T-helper 9 cell (primary cell): ENCODE measurements at places on chromosomes 11 and 22.
A peak's percentile ranks its signal among the peaks of the same experiment; 100 is the strongest.

DNA sequence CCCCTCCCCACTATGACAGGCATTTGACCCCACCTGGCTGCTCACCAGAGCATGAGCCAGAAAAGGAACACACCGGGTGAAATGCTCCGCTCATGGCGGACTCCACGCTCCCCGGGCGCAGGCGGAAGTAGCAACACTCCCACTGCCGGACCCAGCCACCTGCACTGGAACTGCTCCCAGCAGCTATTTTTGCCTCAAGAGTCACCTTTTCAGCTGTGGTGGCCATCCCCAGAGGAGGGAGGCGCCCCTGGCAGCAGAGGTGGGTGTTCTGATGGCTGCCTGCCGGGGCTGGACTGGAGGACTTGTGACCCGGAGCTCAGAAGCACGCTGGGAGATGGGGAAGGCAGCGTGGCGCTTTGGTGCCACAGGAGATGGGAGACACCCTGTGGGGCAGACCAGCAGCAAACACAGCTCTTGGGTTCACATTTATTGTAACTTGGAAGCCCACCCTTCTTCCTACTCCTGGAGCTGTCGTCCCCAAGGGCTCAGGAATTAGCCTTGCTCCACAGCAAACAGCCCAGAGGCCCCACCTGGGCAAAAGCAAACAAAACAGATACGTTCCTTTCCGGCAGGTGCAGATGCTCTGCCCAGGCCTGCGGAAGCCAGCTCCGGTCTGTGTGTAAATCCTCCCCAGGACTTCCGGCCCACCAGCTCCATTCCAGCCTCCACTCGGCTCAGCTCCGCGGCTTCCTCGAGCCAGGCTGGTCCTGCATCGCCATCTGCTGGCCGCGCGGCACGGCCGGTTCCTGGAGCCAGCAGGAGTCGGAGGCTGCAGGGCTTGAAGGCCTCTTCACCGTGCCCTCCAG is 3.7 kb downstream of the RPS19BP1 start:
- peak; percentile 89 for DNase-seq

GRCh38 chr11:9516113-9516512 is 55.3 kb downstream of the ZNF143 start:
- DNase-seq, result no peak

DNA sequence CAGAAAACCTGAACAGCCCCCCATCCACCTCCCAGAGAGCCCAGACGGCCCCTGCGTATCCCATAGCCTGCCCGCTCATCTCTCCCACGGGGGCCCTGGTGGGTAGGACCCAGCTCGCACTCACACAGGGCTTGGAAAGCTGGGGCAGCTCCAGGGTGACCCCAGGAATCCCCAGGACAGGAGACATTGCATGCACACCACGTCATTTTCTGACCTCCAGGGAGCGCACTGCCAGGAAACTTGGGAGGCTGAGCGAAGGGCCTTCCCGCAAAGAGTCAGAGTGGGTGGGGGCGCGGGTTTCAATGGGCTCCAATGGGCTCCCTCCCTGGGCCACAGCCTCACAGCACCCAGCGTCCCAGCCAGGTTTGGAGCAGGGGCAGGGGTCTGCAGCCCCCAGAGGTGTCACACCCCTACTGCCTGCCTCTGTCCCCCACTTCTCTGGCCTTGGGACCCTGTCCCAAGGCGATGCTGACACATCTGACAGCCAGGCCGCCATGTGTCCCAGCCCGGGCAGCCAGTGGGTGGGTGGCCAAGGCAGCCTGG is 8.2 kb upstream of the SYT8 start:
- DNase-seq, result no peak

GRCh38 chr11:3735827-3736226 is 61.5 kb downstream of the NUP98 start:
- DNase-seq, result no peak

DNA sequence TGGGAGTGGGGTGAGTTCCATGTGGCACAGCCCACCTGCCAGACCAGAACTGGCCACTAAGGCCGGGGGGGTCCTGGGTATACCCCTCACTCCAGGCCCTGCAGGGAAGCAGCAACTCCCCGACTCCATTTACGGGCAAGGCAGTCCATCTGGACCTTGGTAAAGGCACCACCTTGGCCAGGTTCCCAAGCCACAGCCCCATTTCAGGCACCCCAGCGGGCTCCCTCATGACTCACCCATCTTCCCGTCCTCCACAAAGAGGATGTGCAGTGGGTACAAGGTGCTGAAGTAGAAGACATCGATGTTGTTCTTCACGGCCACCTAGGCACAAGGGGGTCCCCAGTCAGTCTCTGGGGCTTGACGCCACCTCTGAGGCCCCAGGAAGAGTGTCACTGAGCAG is 15.7 kb upstream of the RASL10A start:
- DNase-seq, result no peak

DNA sequence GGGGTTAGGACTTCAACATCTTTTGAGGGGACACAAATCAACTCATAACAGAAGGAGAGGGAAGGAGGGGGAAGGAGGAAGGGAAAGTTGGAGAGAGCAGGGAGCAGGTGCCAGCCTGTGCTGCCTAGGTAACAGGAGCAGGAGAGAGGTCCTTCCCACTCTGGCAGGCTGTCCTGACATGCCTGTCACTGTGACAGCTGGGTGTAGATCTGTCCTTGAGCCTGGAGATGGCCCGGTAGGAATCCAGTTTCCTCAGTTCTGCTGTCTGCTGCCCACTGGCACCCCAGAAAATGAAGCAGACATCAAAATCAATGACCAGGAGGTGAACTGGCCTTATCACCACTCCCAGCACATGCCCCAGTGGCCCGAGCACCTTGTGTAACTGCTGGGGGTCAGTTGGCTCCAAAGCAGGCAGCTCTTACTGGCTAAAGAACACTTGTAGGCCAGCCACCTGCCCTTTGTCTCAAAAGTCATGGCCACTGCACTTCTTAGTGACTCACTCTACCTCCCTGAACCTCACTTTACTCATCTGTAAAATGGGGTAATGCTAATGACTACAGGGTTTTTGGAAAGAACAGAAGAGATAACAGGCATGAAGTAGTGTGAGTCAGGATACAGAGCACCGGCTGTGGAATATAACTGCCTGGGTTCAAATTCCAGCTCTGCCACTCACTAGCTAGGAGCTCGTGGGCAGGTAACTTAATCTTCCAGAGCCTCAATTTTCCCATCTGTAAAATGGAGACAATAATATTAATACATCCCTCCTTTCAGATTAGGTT is 8.0 kb upstream of the TSPAN18 start:
- no peak for DNase-seq

DNA sequence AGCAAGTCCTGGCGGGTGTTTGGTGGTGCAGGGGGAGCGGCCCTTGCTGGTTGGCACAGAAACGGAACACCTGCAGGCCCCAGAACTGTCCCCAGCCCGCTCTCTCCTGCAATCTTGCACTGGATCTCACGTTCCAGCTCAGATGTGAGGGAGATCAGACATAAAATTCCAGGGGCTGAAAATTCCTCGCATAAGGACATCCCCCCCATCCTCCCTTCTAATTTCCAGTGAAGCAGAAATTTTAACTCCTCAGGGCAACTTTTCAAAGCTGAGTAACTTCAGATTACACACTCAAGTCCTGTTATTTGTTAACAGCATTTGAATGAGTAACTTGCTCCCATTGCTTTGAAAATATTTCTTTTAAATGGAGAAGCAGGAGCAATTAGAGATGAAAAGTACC is 40.3 kb upstream of the RASSF10 start:
- no peak for DNase-seq

- DNase-seq, result no peak
Observed at GRCh38 chr11:97325693-97326092, 935.9 kb downstream of the JRKL start.

DNA sequence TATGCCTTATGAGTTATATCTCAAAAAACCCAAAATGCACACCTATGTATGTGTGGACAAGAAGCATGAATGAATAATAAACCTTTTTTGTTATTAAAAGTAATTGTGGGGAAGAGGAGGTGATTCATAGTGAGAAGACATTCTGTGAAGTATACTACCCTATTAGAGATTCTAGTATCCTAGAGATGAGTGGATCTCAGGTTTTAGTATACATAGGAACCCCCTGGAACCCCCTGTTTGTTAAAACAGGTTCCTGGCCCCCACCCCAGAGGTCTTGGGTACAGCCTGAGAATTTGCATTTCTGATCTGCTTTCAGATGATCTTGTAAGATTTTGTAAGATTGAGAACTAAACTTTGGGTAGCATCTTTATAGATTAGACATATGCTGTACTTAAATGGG is 17.5 kb downstream of the NUCB2 start:
- DNase-seq, result no peak
